ENCODE measurements at places on chromosomes 12 and 14. TPM values are rescaled to one million over a fixed set of nuclear protein-coding genes. Genes with fewer than 3 reads are reported as not detected.

- no peaks in the 10 kb centered on the region for H3K4me1 ChIP-seq
- H3K27me3 ChIP-seq: no peaks in the 10 kb centered on the region
- H3K36me3 ChIP-seq: no peaks in the 10 kb centered on the region
- no peak for DNase-seq
- no peak overlapping the region for H3K4me3 ChIP-seq
- no peak overlapping the region for H3K27ac ChIP-seq
Observed at GRCh38 chr12:5554711-5555110, 122.8 kb downstream of the NTF3 start.

GRCh38 chr12:84689638-84690037 is 223.0 kb downstream of the SLC6A15 start:
- H3K36me3 ChIP-seq: no peaks in the 10 kb centered on the region
- no peaks in the 10 kb centered on the region for H3K27me3 ChIP-seq
- DNase-seq: no peak
- H3K4me1 ChIP-seq: no peaks in the 10 kb centered on the region

Gene DPY19L2
- total RNA-seq: 1.5 TPM

Gene RAD51AP1
- total RNA-seq: 0.60 TPM

DNA sequence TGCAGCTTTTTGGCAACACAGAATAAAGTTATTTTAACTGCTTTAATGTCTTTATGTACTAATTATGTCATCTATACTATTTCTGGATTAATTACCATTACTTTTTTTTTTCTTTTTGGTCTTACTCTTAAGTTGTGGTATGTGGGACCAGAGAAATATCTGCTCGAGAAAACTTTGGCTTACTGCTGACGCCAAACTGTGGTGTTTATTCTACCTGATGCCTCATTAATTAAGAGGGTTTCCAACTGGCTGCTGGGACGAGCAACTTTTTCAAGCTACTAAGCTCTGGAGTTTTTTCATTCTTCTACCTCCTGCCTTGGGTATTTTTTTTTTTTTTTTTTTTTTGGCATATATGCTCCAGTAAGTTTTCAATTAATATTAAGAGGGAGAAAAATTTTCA is 1257.5 kb downstream of the FSCB start:
- no peaks in the 10 kb centered on the region for H3K4me1 ChIP-seq
- DNase-seq: no peak
- H3K27me3 ChIP-seq: no peaks in the 10 kb centered on the region
- no peak overlapping the region for H3K27ac ChIP-seq
- H3K4me3 ChIP-seq: no peak overlapping the region

Gene OR4K13
- not detected for total RNA-seq

All from T-cell (primary cell).